ENCODE measurements at places on chromosomes 6 and 20.
A peak's percentile ranks its signal among the peaks of the same experiment; 100 is the strongest.

DNA sequence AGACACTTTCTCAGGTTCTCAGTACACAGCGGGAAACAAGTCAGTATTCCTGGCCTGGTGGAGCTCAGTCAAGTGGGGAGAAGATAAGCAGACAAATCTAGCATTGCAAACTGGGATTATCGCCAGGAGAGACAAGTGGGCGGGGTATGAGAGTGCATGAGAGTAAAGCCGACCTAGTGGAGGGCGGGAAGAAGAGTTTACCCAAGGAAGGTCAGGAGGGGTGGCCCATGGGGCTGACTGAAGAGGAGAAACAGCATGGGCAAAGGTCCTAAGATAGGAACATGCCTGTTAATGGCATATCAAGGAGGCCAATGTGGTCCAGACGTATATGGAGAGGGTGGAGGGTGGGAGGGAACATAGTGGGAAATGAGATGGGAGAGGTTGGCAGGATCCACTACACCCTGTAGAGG is 12.4 kb upstream of the CSNK2A1 start:
- peak; percentile 61 for DNase-seq

- DNase-seq, result no peak
These were observed 30.6 kb upstream of the SULF2 start for GRCh38 chr20:47815866-47816265.

GRCh38 chr20:33393609-33394008 is 7.7 kb downstream of the CDK5RAP1 start:
- DNase-seq, result no peak

DNA sequence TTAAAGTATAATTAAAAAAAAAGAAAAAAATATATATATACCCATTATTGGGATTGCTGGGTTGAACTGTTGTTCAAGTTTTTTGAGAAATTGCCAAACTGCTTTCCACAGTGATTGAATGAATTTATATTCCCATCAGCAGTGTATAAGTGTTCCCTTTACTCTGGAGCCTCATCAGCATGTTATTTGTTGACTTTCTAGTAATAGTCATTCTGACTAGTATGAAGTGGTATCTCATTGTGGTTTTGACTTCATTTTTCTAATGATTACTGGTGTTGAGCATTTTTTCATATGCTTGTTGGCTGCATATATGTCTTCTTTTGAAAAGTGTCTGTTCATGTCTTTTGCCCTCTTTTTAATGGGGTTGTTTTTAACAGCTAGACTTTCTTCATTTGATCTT is 1260.8 kb upstream of the GJE1 start:
- DNase-seq, result peak; percentile 59

DNA sequence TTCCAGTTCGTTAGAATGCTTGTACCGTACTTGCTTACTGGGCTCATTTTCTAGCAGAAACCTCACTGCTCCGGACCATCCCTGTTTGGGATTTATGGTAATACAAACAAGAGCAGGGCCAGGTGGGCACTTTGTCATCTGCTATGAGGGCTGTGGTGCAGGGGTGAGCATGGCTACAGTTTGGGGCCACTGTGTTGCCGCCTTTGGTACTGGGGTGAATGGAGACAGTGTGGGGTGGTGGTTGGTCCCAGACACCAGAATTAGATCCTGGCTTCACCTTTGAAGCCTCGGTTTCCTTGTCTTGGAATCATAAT is 95.0 kb downstream of the TOX2 start:
- no peak for DNase-seq

DNA sequence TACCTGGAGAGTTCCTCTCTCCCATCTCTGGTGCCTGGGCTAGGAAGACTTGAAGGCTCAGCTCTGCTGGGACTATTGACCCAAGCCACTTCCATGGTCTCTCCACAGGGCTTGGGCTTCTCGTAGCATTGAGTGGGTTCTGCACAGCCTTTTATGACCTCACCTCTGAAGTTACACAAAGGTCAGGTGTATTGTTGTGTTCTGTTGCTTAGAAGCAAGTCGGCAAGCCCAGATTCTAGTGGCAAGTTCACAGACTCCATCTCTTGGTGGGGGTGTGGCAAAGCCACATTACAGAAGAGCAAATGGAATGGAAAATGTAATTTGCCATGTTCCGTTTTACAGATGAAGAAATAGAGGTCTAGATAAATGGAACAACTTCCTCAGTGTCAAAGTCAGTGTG is 13.5 kb downstream of the BPI start:
- no peak for DNase-seq

DNA sequence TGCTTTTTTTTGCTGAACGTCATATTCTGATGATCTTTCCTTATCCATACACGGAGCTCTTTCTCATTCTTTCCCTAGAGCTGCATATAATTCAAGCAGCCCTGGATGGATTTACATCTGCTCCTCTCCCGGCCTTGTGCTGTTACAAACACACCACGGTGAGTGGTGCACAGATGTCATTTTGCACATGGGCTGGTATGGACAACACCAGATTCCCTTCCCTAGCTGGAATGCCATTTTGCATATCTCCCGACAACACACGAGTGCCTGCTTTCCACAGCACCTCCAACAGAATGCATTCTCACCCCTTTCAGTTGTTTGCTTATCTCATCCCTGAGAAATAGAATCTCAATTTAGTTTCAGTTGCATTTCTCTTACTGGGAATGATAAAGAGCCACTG is 69.5 kb upstream of the AFDN start:
- DNase-seq, result no peak

- no peak for DNase-seq
These were observed 29.2 kb downstream of the FRMD1 start for GRCh38 chr6:168049706-168050224.

- no peak for DNase-seq
These were observed 611.2 kb downstream of the UTRN start for GRCh38 chr6:144896289-144896688.

GRCh38 chr20:10520528-10520927 is 85.4 kb downstream of the SLX4IP start:
- no peak for DNase-seq

DNA sequence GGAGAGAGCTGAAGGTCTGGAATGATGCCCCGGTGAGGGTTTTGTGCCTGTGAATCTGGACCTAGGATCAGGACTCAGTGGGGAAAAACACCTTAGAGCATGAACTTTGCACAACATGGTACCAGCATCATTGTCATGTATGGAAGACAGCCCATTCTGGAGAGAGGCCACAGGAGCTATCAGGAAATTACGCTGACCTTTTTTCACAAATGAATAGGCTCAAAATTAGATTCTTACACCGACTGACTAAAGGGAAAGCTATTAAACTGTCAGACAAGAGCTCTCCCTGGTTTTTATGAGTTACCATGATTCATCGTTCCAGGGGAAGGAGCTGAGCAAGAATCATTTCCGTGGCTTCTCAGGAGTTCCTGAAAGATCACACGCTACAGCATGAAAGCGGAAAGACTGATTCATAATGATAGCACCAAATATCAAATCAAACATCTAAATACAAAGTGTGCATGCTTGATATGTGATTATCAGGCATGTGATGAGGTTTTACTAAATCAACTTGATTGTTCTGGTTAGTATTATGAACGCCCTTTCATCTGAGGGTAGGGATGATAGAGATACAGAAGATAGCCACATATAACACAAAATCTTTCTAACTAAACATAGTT is 224.9 kb upstream of the SMLR1 start:
- peak; percentile 97 for DNase-seq

- DNase-seq, result no peak
These were observed 792 bp downstream of the RSPH3 start for GRCh38 chr6:158999154-158999665.

DNA sequence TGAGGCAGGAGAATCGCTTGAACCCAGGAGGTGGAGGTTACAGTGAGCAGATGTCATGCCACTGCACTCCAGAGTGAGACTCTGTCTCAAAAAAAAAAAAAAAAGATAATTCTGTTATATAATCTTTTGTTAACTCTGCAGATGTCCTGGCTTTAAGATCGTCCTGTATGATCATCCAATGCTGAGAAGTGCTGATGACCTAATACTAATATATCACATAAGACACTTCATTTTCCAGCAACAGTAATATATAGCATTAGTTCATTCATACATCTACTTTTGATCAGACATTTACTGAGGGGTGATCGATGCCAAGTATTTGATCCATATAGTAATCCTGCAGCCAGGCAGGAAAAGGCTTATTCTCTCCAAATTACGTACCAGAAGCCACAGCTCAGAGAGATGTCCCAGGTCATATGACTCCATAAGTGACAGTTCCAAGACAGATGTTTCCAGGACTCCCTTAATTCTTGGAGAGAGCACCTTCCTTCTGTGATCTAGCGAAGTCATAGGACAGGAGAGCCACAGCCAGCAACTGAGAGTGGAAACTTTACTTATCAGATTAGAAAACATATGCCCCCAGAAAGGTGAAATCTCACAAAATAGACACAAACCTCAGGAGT is 60.7 kb downstream of the SHLD1 start:
- DNase-seq, result no peak

DNA sequence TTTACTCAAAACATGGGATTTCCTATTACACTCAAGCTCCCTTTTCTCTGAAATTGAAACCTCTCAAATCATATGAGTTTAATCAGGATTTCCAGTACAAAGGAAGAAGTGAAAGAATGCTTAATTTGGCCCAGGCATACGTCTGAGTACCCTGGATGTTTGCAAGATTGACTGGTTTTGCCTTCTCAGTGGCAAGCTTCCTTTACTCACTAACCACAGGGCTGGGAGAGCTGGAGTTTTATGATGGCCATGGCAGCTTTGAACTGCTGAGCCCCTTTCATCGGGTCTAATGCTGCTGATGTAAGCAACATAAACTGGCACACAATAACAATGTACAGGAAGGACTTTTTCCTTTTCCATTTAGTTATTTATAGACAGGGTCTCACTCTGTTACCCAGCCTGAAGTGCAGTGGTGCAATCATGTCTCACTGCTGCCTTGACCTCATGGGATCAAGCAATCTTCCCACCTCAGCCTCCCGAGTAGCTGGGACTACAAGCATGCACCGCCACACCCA is 194.8 kb downstream of the SLC35F1 start:
- peak; percentile 61 for DNase-seq

- no peak for DNase-seq
These were observed 222.7 kb upstream of the GMDS start for GRCh38 chr6:2467929-2468600.

DNA sequence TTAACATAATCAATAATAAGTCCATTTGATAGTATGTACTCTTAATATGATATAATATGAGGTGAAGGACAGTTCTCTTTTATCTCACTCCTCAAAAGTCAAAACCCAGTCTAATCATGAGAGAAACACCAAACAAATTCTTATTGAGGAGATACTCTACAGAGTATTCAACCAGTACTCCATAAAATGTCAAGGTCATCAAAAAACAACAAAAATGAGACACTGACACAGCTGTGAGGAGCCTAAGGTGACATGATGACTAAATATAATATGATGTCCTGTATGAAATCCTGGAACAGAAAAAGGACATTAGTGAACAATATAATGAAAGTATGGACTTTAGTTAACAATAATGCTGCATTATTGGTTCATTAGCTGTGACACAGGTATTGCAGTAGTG is 675.1 kb downstream of the HTR1B start:
- DNase-seq, result no peak

GRCh38 chr20:63272105-63273058 is at the start of gene ARFGAP1:
Gene ARFGAP1 (plus strand): TSS chr20:63272813. CDS start chr20:63275581, 2,768 bp downstream.
- peak; percentile 89 for DNase-seq

DNA sequence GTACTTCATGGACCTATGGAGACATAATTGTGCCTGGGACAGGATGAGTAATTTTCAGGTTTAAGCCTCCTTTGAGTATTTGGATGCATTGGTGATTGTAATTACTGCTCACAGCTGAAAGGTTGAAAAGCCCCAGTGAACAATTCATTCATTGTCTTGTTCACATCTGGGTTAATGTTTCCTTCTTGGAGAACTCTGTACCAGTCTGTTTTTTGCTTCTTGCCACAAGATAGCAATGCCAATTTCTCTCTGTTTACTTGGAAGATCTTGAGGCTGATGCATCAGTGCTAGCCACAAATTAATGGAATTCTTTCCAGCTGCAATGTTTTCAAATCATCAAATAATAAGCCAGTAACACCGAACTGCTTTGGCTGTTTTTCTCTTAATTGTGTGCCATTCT is 207.8 kb downstream of the BMP2 start:
- peak; percentile 79 for DNase-seq

GRCh38 chr6:90323706-90324105 is 27.1 kb upstream of the BACH2 start:
- no peak for DNase-seq

DNA sequence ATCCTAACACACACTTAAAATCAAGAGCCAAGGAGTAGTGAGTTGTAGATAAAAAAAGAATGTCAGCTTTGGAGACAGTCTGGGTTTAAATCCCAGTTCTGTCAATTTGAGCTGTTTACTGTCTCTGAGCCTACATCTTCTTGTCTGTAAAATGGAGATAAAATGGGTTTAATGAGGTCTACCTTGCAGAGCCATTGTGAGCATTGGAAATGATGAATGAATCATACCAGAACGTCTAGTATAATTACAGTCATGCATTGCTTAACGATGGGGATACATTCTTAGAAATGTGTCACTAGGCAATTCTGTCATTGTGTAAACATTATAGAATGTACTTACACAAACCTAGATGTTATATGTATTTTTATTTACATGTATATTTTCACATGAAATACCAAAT is 17.6 kb upstream of the SGK2 start:
- peak; percentile 30 for DNase-seq

DNA sequence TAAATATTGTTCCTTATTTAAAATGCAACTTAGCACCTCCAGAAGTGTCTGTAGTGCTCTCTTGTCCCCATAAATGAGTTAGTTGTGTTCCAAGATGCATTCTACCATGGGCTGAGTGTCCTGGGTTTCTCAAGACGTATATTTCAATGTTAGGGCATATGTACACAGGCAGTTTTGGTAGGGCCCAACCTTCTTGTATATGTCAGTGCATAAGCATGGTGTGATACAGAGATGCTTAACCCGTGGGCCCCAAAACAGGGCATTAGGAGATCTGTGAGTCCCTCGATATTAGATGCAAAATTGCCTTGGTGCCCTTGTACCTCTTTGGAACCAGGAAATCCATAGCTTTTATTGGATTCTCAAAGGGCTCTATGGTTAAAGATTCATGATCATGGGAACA is 91.5 kb upstream of the HIVEP1 start:
- DNase-seq, result no peak

- DNase-seq, result no peak
These were observed 74.7 kb downstream of the CD83 start for GRCh38 chr6:14192216-14192788.

DNA sequence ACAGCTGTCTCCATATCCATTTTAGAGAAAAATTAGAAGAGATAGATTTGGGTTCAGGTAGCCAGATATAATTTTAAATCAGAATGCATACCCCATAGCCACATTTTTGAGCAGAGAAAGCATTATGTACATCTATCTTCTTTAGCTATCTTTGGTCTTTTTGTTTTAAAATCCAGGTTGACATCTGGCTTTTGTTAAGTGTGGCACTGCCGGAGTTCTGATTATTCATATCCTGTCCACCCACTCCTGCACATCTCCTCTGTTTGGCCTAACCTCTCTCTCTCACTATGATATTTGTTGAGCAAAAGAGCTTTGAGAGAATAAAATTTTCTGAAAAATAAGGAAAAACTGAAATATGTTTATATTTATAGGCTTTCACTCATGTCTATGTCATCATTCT is 189.7 kb downstream of the PACRG start:
- DNase-seq, result no peak
